CD4-positive, alpha-beta T cell (primary cell): ENCODE measurements at places on chromosomes 3 and 15.
A peak's percentile ranks its signal among the peaks of the same experiment; 100 is the strongest.

DNA sequence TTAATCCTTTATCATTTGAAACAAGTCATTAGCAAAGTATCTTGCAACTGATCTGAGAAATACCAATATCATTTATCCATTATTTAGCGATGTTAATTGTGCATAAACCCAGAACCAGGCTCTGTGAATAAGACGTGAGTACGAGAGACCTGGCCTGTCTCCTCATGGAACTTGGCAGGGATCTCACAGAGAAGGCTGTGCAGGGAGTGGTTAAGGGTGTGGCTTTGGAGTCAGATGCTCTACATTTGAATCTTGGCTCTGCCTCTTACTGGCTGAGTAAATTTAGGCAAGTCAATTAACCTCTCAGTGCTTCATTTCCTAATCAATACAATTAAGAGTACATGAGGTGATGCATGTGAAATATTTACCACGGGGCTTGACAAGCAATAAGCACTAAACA is 39.9 kb upstream of the TBL1XR1 start:
- no peak for DNase-seq

GRCh38 chr15:35705030-35705883 is 159.3 kb upstream of the DPH6 start:
- DNase-seq = no peak

- no peak for DNase-seq
Observed at GRCh38 chr3:69463531-69463930, 77.6 kb upstream of the FRMD4B start.

DNA sequence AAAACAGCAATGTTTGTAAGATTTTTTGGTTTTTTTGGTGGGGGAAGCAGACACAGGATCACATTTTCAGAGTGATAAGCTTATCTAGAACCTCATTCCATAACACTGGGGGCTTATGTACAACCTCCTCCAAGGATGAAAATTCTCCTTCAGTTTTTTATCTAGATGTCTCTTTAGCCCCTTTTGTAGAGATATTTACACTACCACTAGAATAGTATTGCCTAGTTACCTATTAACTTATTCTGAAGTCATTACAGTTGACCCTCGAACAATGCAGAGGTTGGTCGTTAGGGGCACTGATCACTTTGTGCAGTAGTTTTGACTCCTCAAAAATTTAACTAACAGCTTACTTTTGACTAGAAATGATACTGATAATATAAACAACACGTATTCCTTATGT is 32.8 kb downstream of the IFT57 start:
- DNase-seq = no peak

- no peak for DNase-seq
Observed at GRCh38 chr15:36798366-36798765, 218.9 kb downstream of the CDIN1 start.

GRCh38 chr3:152159328-152159727 is 109.4 kb upstream of the MBNL1 start:
- no peak for DNase-seq

DNA sequence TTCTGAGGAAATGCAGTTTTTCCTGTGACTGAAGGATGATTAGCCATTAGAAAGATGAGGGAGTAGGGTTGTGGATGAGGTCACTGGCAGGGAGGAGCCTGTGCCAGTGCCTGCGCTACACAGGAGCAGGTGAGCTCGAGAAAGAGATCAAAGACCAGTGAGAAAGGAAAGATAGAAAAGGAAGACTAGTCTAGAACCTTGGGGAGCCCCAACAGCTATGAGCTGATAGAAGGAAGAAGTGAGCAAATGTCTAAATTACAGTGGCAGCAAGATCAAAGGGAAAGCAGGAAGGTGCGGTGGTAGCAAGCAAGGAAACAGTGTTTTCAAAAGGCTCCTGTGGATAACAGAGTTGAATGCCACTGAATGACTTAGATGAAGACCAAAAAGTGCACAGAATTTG is 39.6 kb downstream of the LNP1 start:
- DNase-seq = peak; percentile 8

GRCh38 chr3:18422972-18423371 is 2.2 kb downstream of the SATB1 start:
- DNase-seq = no peak

DNA sequence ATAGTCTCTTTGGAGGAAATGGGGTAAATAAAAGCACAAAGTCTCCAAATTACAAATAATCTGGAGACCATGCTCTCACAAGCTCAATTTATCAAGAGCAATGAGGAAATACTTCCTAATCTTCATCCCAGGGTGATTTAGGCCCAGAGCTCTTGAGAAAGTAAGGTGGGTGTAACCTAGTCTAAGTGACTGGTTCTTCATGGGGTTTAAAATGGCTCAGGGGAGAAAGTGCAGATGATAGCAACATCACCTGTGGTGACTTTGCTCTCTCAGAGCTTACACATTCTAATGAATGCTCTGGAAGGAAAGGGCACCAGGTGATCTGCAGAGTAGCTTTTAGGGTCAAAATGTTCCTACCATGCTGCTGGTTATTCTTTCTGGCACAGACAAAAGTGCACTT is 118.4 kb upstream of the TP63 start:
- DNase-seq = no peak

DNA sequence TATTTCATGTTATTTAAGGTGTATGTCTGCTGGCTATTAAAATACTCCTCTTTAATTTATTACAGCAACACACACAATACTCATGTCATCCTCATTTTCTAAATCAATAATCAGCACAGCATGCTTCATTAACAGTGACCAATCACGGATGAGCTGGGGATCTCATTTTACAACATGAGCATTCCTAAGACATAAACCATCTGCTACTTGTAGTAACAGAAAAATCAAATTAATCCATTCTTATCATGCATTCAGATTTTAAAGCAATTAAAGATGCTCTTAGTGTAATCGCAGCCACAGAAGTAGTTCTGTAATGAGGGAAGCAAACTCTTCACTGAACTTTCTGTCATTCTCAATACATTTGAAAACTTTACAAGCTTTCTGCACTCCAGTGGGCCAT is 191.1 kb downstream of the TBC1D5 start:
- DNase-seq = no peak

- no peak for DNase-seq
Observed at GRCh38 chr3:17865631-17866030, 123.2 kb upstream of the TBC1D5 start.

DNA sequence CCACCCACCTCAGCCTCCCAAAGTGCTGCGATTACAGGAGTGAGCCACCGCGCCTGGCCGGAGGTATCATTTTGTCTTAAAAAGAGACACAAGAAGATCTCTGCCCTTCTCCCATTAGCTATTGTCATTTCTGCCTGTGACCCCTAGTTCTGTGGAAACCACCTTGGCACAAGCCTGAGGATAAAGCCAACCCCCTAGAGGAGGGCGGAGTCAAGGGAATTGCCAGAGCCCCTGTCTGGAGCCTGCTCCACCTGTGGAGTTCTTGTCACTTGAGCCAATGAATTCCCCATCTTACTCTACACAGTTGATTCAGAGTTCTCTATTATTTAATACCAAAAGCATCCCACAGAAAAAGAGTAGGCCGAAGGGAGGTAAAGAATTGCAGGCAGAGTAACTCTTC is 34.9 kb upstream of the KLHL6 start:
- DNase-seq = no peak

DNA sequence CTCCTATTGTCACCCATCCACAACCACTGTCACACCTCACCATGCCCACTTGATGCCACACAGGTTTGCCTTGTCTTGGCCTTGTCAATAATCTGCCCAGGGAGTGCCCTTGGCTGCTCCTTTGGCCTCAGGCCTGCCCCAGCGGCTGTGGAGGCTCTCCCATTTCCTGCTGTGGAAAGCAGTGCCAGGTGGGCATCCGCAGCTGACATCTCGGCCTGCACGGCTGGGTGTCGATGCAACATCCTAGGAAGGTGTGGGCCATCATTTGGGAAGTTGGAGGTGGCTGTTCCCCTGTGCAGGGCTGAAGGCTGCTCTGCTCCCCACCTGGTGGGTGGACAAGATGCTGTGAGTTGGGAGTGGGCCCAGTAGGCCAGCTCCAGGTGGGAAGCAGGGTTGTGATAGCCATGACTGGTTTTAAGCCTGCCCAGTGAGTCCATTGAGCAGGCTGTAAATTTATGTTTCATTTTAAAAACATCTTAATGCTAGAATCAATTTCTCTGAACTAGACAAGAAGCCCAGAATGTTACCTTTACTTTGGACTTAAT is 12.5 kb downstream of the DNAH1 start:
- no peak for DNase-seq

DNA sequence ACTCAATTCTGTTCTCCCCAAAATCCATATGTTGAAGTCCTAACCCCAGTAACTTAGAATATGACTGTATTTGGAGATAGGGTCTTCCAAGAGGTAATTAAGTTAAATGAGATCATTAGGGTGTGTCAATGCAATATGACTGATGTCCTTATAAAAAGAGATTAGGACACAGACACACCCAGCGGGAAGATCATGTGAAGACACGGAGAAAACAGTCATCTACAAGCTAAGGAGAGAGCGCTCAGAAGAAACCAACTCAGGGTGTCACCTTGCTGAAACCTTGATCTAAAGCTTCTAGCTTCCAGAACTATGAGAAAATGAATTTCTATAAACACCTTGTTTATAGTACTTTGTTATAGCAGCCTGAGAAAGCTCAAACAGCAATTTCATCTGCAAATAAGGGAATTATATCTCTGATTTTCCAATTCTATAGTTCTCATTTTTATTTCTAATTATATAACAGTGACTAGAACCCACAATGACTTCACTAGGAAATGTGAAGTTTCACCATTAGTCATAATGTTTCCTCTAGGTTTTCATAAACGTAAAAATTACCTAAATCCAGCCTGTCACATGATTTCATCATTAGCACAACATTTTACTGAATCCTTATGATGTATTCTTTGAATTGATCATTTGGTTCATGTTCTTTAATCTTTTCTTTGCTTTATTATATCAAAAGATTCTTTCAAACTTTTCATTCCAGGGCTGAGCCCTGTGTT is 459.1 kb upstream of the MDFIC2 start:
- DNase-seq = peak; percentile 1

DNA sequence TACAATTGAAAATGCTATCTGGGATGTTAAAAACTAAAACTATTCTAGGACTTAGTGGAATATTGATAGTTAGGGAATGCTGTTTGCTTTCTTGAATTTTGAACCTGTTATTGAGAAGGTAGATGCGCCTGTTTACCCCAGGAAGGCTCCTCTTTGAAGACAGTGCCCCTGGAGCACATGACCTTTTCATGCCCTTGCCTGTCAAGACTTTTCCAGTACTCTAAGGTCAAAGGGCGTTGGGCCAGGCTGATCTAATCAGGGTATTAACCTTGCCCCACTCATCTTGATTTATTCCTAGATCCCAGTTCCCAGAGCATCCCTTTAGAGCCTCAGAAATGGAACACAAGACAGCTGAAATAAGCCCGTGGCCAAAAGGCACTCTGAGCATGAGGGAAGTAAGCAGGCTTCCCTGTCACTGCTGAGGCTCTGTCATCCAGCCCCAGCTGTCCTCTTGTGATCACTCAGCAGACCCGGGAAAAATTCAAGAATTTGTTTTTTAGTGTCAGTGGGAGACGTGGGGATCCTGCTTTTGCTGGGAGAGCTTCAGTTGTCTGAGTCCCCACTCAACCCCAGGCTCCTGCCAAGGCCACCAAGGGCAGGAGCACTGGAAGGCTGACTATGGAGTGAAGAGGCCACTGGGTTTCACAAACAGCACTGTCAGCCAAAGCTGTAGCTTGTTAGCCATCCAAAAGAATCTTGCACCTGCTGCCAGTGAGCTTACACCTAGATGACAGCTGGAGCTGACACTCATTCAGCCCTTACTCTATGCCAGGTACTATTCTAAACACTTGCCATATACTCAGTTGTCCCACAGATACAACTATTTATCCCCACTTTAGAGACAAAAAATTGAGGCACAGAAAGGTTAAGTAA is 169.0 kb downstream of the PGPEP1L start:
- no peak for DNase-seq

GRCh38 chr15:62275831-62276230 is 110.7 kb upstream of the C2CD4B start:
- no peak for DNase-seq

GRCh38 chr3:182814419-182815062 is 21.2 kb downstream of the ATP11B start:
- DNase-seq = no peak

GRCh38 chr3:59813148-59813538 is 763.3 kb upstream of the CFAP20DC start:
- no peak for DNase-seq

DNA sequence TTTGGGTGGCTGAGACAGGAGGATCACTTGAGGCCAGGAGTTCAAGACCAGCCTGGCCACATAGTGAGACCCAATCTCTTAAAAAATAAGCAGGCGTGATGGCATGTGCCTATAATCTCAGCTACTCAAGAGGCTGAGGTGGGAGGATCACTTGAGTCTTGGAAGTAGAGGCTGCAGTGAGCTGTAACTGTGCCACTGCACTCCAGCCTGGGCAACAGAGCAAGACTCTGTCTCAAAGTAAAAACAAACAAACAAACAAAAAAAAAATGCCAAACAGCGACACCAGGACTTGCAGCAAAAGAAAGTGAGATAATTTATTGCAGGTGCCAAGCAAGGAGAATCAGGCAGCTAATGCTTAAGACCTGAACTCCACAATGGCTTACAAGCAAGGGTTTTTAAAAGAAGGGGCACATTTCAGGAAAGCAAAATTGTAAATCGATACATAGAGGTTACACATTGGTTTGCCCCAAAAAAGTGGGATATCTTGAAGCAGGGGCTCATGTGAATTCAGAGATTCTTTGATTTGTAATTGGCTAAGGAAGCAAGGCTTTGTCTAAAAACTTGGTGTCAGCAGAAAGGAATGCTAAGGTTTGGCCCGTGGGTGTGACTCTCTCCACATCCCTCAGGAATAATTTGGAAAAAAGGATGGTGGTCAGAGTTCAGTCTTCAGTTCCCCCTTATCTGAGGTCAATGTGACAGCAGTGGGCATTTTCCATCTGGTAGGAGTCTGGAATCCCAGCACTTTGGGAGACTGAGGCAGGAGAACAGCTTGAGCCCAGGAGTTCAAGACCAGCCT is 5.2 kb upstream of the MPI start:
- DNase-seq = no peak

- no peak for DNase-seq
Observed at GRCh38 chr3:121747976-121748375, 1.6 kb downstream of the GOLGB1 start.

DNA sequence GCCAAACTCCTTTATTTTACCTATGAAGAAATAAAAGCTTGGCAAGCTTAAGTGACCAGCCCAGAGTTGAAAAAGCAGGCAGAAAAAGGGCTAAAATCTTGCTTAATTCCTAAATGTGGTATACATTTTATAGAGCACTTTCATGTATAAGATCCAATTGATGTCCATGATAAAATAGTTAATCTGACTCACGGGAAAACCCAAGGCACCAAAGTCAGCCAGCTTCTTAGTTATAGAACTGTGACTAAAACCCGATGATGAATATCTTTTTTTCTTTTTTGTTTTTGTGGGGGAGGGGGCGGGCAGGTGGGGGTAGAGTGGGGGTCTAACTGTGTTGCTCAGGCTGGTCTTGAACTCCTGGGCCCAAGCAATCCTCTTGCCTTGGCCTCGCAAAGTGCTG is 71.4 kb downstream of the PEAK1 start:
- DNase-seq = no peak

GRCh38 chr3:47464588-47464987 is 11.2 kb downstream of the SCAP start:
- DNase-seq = no peak
